ENCODE measurements at places on chromosomes 5 and 9.

DNA sequence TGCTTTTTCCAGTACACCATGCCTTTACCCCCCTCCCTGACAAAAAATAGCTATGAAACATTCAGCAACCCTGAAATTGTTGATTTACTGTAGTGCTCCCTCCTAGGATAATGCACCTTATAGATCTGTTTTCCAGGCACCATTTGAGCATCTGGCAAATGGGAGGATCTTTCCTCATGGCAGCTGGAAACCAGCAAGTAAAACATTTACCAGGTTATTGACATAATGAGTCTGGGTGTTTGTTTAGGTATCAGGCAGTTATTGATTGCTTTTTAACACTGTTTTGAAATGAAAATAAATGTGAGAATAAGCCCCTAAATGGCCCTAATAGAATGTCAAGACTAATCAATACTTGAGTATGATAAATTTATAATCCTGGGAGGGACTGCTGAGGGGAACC lies 57.3 kb upstream of the KLF4 start:
- no peak for DNase-seq

GRCh38 chr5:180792287-180792964 lies 10.2 kb downstream of the MGAT1 start:
- no peak for DNase-seq

GRCh38 chr5:53024535-53024934 lies 35.4 kb downstream of the ITGA2 start:
- DNase-seq: no peak

GRCh38 chr5:131285703-131286399 lies 22.0 kb downstream of the CDC42SE2 start:
- no peak for DNase-seq

DNA sequence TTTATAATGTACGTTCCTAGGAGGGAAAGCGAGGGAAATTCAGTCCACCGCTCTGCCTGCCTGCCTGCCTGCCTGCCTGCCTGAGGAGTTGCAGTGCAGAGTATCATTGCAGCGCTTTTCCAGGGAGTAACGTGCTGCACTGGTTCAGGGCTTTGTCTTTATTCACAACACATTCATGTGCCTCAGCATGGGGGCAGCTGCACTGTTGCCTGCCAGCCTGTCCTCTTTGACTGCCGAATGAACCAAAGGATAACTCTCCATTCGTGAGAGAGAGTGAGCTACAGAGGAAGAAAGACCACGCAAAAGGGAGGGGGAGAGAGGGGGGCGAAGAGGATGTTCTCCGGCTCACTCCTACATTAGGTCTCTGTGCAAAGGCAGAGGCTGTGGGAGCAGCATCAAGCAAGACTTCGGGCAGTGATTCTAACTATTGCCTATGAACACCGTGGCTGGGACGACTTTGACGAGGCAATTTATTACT lies 791.2 kb downstream of the MAT2B start:
- DNase-seq: no peak

DNA sequence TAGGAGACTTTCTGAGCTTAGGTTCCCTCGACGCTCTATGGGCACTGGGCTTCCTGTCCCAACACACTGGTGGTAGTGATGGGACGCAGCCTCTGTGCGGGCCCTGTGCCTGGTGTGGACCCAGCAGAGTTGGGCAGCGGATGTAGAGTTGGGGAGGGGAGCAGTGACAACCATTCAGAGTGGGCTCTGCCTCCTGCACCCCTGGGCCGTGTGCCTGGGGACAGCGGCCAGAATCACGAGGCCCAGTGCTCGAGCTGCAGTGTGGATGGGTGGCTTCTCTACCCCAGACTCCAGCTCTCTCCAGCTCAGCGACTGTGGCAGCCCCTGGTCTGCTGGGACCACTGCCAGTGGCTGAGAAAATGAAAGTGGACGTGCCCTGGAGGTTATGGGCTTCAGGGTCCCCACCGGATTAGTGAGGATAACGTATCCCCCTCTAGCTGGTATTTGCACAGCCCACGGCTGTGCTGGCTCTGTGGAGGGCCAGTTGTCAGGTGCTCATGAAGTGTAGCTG lies 18.6 kb downstream of the RXRA start:
- DNase-seq: no peak
